ENCODE measurements at places on chromosomes 7 and 10.

- DNase-seq: no peak
Observed at GRCh38 chr10:32323051-32323450, 23.9 kb downstream of the EPC1 start.

GRCh38 chr7:26865094-26865388, 651 bp upstream of the SKAP2 start:
- no peak for DNase-seq

GRCh38 chr7:50416527-50417182, 33.5 kb downstream of the FIGNL1 start:
- no peak for DNase-seq

- DNase-seq: no peak
Observed at GRCh38 chr7:3722396-3722922, 421.4 kb downstream of the SDK1 start.

GRCh38 chr10:100805543-100806355, 60.4 kb downstream of the PAX2 start:
- no peak for DNase-seq

DNA sequence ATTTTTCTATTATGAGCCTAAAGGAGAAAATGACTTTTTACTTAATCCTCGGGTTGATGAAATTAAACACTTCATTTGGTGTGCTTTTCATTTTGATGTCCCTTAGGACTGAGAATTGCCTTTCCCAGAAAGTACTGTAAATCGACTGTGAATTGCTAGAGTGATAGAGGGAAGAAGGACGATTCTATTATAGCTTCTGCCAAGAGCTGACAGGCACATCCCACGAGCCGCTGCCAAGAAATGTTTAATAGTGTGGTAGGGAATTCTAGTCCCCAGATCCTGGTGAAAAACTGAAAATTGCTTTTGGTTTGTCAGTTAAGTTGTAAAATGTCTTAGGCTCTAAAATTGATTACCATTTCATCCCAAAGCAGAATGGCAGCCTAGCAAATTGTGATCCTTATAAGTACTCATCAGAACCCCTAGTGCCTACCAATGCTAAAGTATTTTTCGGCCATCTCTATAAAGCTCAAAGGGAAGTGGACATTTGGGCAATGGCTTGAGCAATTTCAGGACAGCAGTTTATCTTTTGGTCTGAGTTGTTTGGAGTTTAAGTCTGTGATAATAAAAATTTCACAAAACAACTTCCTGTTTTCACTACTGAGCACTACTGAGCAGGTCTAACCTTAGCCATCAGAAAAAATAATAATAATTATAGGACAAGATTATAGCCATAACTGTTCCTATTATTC, 44.6 kb upstream of the HYCC1 start:
- DNase-seq: no peak

GRCh38 chr7:130353196-130353595, 8.6 kb downstream of the CPA5 start:
- no peak for DNase-seq

DNA sequence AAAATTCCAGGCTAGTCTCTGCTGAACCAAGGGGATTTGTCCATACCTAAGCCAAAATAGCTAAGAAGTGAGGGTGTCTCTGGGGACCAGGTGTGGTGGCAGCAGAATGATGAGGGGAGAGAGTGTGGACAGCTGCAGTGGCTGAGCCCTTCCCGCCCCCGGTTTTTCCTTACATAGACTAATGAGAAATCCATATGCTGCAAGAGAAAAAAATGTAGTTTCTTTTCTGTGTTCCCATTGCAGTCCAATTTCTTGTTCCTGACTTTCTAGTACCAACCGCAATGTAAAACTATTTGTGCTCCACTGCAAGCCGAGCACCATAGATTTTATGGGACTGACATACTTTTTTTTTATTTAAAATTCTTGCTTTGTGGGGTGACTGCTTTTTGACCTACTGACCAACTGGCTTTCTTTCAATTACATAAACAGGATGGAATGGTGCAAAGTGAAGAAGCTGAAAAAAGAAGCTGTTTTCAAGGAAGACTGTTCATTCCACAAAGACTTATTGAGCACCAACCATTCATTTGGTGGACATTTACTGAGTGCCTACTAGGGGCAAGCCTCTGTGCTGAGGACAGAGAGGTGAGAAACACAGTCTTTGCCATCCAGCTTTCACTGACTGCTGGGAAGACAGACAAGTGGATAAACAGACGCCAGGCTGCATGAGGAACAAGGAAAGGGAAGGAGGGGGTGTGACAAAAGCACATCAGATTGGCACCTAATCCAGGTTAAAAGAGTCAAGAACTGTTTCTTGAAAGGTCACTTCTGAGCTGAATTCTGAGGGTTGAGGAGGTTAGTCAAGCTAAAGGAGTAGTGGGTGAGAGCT, 9.8 kb downstream of the CEP41 start:
- no peak for DNase-seq

DNA sequence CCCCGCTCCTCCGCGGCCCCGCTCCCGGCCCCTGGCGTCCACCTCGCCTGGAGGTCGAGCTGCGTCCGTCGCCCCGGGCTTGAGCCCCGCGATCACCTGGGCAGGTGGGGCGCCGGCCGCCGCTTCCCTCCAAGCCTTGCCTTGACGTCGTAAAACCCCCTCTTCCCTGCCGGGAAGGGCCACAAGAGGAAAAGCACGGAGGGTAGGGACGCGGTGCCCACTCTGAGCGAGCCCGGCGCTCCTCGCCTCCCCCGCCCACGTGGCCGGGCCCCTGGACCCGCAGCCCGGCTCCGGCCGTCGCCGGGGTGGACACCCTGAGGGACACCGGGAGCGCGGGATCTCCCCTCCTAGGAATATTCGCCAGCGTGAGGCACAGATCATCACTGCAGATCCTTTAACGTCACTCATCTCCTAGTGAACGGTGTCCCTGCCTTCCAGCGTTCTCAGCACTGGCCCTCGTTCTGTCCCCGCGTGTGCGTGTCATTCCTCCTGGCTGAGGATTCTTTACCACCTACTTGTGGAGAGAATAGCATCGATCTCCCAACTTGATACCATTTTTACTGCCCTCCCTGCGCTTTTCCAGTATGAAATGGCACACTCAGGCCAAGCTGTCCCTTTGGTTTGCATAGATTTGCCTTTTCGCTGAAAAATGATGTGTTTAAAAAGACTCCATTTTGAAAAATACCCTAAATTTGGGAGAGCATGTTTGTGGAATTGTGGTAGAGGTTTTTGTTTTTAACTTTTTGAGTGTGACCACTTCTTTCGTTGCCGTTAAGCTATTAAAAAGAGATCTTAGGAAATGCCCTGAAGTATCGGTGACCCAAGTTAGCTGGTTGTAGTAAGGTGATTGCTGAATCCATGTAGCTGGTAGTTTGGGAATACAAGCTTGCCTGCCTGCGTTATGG, 649 bp downstream of the ACTR3B start:
- peak; percentile 34 for DNase-seq

DNA sequence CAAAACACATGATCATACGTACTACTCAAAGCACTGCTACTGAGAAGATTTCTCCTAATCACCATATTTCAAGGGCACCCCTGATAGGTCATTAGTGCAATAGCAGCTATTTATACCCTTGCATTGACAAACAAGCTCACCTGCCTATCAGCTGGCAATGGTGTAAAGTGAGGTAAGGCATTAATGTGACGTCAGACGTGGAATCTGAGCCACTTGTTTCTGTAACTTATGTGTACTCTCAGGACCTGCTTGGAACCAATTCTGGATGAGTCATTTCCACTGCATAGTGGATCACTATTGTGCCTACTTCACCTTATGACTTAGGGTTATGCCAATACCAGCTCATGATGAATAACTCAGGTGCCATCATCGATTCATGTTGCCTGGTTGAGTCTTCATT, 628.5 kb upstream of the CELF2 start:
- DNase-seq: no peak

GRCh38 chr7:105246256-105246655, 142.5 kb downstream of the SRPK2 start:
- no peak for DNase-seq

DNA sequence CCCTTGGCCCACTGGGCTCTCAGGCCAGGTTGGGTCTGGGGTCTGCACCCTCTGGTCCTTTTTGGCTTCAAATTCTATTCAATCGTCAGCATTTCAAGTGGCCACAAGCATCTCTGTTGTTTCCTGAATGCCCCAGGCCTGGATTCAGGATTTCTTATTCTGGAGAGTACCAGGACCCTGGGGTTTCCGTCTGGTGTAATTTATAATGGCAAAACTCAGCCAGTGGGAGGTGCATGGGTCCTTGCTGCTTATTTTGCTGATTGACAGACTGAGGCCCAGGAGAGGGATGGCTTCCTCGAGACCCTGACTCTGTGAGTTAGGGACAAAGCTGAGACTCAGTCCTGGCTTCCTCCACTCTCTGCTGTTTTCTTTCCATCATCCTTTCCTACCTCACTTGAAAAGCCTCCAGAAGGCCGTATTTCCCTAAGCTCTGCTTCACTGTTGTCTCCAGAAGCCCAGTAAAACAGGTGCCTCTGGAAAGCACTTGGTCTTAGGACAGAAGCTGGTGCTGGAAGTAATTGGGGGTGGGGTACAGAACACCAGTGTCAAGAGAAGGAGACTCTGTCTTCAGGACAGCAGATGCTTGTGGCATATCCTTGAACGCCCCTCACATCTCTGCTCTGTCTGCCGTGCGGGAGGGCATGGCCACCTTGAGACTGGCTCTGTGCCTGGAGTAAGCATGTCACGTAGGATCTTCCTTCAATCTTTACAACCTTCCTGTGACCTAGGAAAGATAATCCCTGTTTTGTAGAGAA, 39.4 kb upstream of the SH2D4B start:
- no peak for DNase-seq

GRCh38 chr7:18455606-18456005, 39.9 kb upstream of the HDAC9 start:
- no peak for DNase-seq

GRCh38 chr10:99981581-99982199, 28.1 kb downstream of the DNMBP start:
- DNase-seq: no peak

- DNase-seq: peak; percentile 58
Observed at GRCh38 chr10:4130685-4131084, 345.7 kb upstream of the KLF6 start.

- DNase-seq: peak; percentile 48
Observed at GRCh38 chr10:51700228-51700817, 928 bp upstream of the CSTF2T start.

- no peak for DNase-seq
Observed at GRCh38 chr10:52250510-52250909, 63.6 kb upstream of the DKK1 start.

DNA sequence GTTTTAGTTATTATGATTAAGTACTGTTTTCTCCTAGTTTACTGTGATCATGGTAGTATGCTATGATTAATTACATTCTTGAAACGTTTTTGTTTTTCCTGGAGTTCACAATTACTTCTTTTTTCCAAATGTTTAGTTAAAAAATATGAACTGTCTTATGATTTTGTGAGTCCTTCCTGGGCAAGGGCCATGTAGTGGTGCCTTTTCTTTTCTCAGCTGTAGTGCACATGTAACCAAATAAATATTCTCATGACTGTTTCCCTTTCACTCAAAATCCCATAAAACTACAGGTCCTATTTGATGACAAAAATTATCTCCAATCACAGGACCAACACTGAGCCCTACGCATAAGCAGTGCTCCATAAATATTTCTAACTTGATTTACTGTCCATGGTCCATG, 118.9 kb upstream of the EGR2 start:
- DNase-seq: no peak

- no peak for DNase-seq
Observed at GRCh38 chr7:15128716-15129115, 226.2 kb upstream of the DGKB start.

DNA sequence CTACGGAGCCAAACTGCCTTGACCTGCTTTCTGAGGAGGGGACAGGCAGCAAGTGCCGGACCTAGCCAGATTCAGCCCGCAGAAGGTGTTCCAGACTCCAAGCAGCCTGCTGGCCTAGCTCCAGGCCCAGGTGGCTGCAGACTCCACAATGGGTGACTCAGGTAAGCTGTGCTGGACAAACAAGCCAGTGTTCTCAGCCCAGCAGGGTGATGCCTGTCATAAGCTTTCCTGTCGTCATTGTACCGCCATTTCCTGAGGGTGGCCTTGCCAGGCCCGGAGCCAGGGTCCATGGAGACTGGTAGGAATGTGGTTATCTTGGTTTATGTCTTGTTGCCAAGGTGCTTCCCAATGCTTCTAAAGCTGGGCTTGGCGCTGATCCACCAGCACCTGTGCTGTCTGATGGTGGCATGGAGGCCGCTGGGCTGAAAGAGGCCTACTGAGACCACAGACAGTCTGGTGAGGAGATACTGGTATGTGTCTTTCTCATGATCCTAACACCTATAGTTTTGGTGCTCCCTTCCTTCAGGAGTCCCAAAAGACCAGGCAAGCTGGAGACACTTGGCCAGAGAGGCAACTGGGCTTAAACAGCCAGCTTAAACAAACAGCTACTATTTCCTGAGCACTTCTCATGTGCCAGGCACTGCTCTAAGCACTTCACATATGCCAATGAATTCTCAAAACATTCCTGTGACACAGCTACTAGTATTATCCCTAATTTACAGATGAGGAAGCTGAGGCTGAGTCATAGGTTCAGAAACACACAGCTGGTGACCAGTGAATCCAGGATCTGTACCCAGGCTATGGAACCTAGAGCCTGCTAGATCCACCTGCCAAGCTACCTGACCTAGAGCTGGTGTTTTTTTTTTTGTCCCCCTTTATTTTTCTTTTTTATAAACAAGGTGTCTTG, 42.0 kb downstream of the ZC3HC1 start:
- no peak for DNase-seq
